ENCODE measurements at places on chromosomes 2 and 18.

GRCh38 chr2:215357660-215358059 lies 45.8 kb downstream of the ATIC start:
- no peak for DNase-seq

DNA sequence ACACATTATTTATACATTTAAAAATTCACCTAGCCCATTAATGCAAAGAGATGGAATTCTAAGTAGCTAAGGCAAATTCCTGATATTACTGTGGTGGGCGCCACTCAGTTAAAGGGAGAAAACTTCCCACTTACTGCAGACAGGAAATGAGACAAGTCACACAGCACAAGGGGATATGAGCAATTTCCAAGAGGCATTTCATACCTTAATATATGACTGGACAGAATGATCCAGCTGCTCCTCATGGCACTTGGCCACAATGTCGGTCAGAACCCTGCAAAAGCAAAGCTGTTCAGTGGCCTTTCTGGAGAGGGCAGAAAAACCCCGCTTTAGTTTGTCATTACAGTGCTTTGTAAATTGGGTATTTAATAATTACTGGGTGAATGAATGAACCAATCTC lies 121.4 kb upstream of the CCDC195 start:
- no peak for DNase-seq

- DNase-seq: no peak
Observed at GRCh38 chr2:113187771-113188170, 14.0 kb downstream of the PSD4 start.

GRCh38 chr2:61774351-61774750 lies 79.5 kb downstream of the FAM161A start:
- DNase-seq: no peak

- peak; percentile 10 for DNase-seq
Observed at GRCh38 chr2:133044556-133044955, 374.6 kb upstream of the LYPD1 start.

DNA sequence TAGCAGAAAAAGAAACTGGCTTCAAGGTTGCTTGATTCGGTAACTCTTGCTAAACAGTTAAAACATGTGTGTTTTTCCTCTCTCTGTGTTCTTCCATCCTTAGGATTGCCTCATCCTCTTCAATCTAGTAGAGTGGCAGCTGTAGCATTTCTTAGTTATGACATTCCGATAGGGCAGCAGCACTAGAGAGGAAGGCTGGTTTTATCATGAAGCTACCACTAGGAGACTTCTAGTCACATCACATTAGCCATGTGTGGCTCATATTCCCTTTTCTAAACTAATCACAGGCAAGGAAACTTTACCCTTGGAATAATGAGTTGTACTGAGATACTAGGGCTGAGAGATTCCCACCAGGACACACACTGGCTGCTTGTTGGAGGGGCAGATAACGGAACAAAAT lies 187.6 kb downstream of the DOK6 start:
- DNase-seq: no peak

- no peak for DNase-seq
Observed at GRCh38 chr2:127001751-127002150, 103.1 kb downstream of the TEX51 start.

- DNase-seq: no peak
Observed at GRCh38 chr2:224114428-224114827, 75.3 kb upstream of the SERPINE2 start.

DNA sequence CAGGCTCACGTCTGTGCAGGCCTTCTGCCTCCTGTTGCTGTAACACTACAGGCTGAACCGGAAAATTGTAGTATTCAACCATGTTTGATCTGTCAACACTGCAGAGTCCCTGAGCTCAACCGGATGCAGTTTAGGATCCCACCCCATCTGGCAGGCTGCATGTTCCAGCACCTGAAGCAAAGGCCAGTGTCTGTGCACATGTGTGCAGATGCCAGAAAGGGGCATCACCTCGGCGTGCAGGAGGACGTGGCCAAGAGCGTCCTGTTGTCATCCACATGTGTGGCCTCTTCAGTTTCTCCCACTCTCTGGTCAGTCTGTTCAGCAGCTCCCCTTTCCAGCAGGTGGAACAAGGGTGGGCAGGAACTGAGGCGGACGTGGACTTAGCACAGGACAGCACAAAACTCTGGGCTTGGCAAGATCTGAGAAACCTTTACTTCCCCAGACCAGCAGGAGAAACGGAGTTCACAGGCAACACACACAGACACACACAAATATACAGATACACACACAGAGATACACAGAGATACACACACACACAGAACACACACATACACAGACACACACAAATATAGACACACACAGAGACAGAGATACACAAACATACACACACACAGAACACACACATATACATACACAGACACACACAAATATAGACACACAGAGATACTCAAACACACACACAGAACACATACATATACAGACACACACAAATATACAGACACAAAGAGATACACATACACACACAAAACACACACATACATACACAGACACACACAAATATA lies 111.3 kb downstream of the NDUFA10 start:
- peak; percentile 2 for DNase-seq

DNA sequence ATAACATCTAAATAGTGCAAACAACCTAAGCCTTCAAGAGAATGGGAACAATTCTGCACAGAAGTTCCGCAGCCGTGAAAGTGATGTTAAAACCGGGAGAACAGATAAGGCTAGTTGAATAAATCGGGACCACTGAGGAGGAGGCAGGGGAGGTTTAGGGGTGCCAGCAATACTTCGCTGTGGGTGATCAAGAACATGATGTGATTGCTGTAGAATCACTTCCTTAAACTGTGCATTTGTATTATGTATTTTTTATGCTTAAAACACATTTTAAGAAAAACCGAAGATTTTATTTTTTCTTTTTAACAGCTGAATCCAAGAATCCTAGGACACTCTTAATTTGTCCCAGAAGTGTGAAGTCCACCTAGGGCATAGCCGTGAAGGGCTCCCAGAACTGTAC lies 33.6 kb downstream of the TTC32 start:
- no peak for DNase-seq

DNA sequence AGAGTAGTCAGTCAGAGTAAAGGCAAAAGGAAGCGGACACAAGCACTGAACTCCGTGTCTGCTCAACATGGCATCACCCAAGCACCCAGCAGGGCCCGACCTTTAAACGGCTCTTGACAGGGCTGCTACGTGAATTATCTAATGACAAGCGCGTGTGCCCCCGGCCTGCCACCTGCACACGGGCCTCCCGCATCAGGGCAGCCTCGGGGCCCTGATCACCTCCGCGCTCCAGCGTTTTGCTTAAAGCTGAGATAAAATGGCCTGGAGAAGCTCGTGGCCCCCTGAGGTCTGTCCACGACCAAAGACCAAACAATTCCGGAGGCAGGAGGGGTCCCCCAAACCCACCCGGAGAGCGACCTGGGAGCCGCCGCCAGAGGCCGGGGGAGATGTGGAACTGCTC lies 376 bp downstream of the NDUFA10 start:
- DNase-seq: no peak

GRCh38 chr18:56574861-56575260 lies 63.5 kb downstream of the TXNL1 start:
- no peak for DNase-seq

GRCh38 chr2:172096626-172097547 lies 5.8 kb downstream of the DLX2 start:
- DNase-seq: peak; percentile 66

DNA sequence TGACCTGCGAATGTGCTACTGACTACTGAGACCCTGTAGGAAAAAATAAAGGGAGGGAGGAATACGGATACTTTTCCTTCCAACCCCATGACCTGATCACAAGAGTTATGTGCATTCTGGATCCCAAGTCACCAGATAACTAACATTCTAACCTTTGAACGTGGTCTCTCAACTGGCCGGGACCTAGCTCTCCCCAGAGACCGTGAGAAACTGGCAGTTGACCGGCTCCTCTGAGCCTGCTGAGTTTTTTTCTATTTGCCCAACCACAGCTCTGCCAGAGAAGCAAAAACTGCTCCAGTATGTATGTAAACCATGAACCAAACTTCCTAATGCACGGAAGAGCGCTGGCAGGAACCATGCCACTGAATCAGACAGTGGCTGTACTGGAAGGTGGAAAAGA lies 47.5 kb upstream of the PTMA start:
- DNase-seq: no peak

GRCh38 chr2:145635706-145636427 lies 1115.9 kb upstream of the ZEB2 start:
- no peak for DNase-seq

- DNase-seq: no peak
Observed at GRCh38 chr2:96533292-96534073, 3.1 kb upstream of the ARID5A start.

DNA sequence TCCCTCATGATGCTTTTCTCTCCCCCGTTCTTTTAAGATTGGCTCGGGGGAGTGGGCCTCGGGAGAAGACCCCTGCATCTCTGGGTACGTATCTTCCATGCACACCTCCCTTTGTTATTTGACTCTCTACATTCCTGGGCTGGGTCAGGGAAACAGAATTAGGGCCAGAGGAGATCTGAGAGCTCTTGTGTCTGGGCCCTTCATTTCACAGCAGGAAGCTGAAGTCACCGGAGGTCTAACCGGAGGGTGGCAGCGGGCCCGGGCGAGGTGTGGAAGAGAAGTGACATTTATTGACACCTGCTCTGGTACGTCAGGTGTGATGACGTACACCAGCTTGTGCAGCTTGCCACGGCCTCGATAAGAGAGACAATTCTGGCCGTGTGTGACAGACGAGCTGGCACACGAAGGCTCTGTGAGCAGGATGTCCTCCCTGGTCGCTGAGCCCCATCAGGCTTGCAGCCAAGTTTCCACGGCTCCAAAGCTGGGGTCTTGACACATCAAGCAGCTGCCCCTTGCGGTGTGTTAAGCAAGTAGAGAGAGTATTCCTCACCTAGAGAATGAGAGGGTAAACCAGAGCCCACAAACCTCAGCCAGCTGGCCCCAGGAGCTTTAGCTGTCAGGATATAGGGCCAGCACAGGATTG lies 30.4 kb downstream of the TOGARAM2 start:
- peak; percentile 51 for DNase-seq

DNA sequence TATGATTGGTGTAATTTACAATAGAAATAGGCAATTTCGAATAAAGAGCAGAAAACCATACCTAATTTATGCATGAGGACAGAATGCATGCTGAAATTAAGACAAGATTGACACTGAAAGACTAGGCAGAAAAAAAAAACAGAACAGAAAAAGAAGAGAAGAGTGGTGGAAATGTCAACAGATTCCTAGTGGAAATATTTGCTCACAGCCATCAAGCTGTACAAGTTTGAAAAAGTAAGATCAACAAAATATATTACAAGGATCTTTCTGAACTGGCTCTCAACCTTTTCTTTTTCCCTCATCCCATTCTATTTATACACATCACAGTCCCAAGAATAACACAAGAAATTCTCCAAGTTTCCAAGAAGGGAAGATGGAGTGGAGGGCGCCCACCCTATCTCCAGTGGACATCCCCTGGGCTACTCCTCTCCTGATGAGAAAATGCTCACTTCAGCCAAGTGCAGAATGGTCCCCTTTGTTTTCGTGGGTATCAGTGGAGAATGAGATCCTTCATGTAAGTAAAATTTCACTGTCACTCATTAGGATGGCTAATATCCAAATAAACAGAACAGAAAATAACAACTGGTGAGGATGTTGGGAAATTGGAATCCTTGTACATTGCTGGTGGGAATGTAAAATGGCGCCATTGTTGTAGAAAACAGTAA lies 51.0 kb upstream of the ZNF532 start:
- DNase-seq: no peak

DNA sequence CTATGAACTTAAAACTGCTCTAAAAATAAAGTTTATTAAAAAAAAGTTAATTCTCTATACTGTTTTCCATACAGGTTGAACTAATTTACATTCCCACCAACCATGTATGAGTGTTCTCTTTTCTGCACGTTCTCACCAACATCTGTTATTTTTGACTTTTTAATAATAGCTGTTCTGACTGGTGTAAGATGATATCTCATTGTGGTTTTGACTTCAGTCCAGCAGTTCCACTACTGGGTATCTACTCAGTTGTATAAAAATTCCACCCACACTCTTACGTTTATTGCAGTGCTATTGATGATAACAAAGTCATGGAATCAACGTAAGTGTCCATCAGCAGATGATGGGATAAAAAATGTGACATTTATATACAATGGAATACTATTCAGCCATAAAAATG lies 33.7 kb downstream of the SPAG16 start:
- DNase-seq: peak; percentile 79

- DNase-seq: no peak
Observed at GRCh38 chr2:40690525-40690924, 238.6 kb upstream of the SLC8A1 start.

GRCh38 chr2:142973822-142974207 lies 96.4 kb downstream of the KYNU start:
- no peak for DNase-seq

- no peak for DNase-seq
Observed at GRCh38 chr18:49690312-49690711, 123.0 kb downstream of the ACAA2 start.

DNA sequence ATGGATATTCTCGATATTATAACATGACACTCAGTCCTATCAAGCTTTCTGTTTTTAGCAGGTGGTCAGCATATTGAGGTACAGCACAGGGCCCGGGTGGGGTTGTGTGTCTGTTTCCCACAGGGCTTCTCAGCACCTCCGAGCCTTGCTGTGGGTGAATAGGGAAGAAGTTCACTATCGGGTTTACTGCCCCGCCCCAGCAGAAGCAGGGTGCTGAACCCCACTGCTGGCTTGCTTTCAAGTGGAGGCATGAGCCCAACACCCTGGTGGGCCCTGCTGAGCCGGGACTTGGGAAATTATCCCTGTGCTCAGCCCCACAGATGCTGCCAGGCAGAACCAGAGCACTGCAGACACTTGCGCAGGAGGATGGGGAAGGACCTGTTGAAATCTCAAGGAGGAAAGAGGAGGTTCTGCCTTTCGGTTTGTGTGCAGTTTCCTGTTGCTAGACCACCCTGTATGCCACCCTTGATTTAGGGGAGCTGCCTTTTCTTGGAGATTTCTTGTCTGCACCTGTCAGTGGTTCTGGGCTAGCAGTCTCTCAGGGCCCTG lies 270.3 kb upstream of the SALL3 start:
- no peak for DNase-seq

GRCh38 chr2:139228276-139228675 lies 448.1 kb upstream of the NXPH2 start:
- no peak for DNase-seq

DNA sequence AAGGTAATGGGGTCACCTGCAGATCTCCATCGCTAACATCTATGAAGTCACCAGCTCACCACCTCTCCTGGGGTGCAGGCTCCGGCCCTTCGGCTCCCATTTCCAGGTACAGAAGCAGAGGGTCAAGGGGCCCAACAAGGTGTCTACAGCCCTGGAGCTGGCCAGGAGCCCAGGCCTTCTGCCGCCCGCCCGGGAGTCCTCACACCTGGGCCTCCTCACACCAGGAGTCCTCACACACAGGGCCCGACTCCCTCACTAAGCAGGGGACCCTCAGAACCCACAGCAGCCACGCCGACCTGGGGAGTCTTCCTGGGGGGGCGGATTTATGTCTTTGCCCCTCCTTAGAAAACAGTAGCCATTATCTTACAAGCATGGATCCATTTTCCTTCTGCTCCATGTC lies 43.4 kb upstream of the TPO start:
- no peak for DNase-seq

DNA sequence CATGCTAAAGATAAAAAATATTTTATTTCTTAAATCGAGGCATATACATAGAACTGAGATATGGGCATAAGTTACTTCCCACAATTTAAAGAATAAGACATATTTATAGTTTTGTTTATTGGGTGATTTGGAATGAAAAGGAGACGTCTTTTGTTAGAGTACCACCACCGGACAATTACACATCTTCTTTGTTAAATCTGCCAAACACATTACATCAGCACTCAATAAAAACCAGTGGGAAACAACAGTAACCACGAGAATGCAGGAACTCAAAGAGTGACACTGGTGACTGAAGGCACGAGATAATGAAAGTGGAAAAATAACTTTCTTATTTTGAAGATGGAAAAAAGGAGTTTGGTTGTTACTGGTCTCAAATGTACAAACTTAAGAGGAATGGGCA lies 92.6 kb upstream of the TFCP2L1 start:
- DNase-seq: no peak

Measured in NCI-H2171 treated with DMSO at 0.1 percent for 48 hours (cell line).